Pulmonary artery endothelial cell (primary cell): ENCODE measurements at places on chromosomes 5 and 9. TPM values are rescaled to one million over a fixed set of nuclear protein-coding genes. Genes with fewer than 3 reads are reported as not detected.

- no peak for DNase-seq
These were observed 30.9 kb downstream of the JAK2 start for GRCh38 chr9:5015934-5016333.

- DNase-seq, result no peak
These were observed 74.8 kb downstream of the CDK5RAP2 start for GRCh38 chr9:120505186-120505585.

GRCh38 chr9:77158772-77159513 is 18.4 kb upstream of the VPS13A start:
- DNase-seq, result peak; percentile 90

DNA sequence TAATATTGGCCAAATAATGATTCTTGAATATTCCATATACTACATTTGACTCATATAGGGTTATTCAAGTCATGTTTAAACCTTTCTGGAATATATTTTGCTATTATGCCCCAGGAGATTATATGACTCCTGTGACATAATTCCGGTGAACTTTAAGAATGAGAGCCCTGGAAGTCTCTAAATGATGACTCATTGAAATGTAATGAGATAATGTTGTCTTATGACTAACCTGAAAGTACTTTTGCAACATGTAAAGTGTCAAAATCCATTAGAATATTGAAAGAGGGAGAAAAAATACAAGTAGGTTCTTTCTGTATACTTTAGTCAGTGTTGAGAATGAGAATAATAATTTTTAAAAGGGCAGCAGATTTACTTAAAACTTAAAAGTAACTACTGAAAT is 830.4 kb downstream of the MAT2B start:
- DNase-seq, result peak; percentile 30

DNA sequence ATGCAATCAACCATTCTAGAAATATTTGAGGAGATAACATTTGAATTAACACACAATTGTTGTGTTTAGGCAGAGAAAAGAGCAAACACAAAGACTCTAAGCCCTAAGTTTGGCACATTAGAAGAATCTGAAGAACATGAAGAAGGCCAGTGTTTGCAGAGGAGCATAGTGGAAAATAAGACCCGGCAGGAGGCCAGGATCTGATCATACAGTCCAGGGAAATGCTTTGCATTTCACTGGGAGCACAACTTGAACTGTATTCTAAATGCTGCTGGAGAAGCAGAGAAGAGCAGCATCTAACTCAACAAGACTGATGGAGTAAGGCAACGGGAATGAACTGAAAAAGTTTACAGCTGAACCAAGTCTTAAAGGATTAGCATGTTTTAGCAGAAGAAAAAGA is 463.4 kb downstream of the ZNF608 start:
- DNase-seq, result no peak

GRCh38 chr9:28650327-28650726 is 1077.0 kb upstream of the C9orf72 start:
- no peak for DNase-seq

DNA sequence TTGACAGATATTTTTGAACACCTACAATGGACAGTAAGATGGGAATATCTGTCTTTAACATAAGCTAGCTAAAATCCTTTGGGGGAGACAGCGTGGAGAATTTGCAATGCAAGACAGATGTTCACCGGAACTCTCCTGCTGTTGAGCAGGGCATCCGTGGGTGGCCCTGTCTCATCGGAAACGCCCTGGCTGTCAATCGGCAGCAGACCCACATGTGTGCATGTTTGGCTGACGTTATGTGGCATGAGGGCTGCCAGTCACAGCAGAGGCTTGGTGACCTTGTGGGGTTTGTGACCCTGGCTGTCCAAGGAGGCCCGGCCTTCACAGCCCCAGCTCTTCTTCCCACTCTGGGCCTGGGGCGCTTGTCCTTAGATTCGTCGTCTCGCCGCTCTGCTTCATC is 129.7 kb upstream of the OTULINL start:
- DNase-seq, result no peak

Gene GARIN3
- total RNA-seq, result not detected in 2 replicates

Gene TSSK1B
- total RNA-seq, result not detected in 2 replicates

Gene SPATA31C1
- total RNA-seq, result not detected in 2 replicates

Gene SLC31A2
- 5.2 and 6.2 TPM in 2 replicates for total RNA-seq

Gene FOXD4
- total RNA-seq, result 0.13 and 0.14 TPM in 2 replicates
